Cerebellum (tissue), 4 donors: ENCODE measurements at places on chromosomes 3 and 15.

DNA sequence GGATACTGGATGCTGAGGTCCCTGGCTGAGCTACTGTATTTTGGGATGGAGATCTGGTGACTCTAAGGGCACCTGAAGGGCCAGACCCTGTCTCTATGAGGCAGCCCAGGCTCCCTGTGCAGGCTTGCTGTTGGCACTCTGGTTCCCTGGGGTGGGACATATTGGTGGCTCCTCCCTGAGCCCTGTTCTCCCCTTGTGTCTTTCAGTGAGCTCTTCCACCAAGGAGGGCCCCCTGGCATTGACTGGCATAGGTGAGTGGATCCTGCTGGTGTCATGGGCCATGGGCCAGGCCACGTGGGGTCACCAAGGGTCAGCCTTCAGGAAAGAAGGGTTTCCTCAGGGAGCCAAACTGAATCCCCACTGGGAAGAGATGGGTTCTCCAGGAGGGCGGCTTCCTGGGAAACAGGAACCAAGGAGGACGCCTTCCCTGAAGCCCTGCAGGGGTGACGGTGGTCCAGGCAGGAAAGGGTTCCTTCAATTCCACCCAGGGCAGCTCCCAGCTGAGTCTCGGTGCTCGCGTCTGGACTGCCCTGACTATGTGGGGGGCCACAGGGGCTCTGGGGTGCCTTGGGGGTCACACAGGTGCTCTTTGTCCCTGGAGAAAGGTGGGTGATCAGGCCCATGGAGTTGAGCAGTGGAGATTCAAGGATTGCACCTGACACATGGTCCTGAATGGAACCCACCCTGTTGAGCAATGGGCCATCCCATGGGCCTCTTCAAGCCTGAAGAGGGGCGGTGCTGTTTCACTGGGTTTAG is 220.4 kb downstream of the SNRPN start:
- DNase-seq = no peak

DNA sequence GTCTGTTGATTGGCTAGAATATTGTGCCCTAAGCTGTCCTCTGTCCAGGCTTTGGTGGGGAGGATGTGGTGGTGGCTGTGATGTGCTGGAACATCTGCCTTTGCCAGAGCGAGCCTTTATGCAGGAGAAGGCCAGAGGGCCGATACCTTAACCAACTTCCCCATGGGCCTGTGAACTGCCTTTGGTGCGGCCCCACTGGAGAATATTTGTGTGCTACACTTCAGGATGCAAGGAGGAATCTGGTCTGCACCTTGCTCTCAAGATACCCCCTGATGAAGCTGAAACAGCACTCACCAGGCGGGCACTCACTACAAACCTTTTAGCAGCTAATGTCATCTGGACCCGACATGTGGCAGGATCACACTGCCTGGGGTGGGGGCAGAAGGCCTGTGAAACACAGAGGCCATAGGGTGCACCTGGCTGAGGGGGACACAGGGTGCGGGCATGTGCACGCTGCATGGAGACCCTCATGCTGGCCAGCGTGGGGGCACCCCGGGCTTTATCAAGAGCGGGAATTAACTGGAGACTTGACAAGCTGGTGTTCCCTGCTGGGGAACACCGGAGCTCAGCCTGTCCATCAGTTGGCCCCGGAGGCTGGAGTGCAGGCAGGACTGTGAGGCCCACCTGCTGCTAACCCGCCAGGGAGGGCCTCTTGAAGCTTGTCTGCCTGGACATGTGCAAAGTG is 16.4 kb downstream of the PRR23E start:
- DNase-seq = no peak

DNA sequence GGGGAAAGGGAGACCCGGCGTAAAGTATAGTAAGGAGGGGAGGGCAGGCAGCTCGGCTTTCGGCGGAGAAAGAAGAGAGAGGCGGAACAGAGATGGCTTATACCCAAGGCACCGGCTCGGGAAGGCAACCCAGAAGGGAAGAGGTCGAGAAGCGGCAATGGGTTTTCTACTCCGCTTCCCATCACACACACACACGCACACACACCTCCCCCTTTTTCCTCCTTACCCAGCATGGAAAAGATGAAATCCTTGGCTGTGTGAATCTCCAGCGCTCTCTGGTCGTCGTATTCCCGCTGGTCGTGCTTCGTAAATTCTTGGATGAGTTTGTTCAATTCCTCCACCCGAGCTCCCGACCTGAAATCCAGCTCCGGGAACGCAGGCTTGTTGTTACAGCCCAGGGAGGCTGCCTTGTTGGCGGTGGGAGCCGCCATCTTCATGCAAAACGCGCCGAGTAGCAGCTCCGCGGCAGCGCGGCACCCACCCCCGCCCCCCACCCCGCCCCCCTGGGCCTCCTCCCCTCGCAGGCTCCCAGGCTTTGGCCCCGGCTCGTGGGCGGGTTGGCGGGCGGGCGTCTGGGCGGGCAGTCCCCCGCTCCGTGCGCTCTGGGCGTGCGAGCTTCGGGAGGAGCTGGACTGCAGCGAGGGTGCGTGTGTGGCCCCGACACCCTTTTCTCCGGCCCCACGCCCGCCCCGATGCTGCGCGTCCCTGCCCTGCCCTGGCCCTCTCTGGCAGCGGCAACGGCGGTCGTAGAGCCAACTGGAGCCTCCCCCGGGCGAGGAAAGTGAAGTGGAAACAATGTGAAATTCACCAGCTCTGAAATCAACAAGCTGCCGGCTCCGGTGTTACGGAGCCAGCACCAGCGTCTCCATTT is at the start of gene MB21D2:
TSS of gene MB21D2 (minus strand) at position 453 of the 871 bp plus-strand sequence. CDS start at position 437, 16 bp downstream.
- DNase-seq = peak; percentile 87

DNA sequence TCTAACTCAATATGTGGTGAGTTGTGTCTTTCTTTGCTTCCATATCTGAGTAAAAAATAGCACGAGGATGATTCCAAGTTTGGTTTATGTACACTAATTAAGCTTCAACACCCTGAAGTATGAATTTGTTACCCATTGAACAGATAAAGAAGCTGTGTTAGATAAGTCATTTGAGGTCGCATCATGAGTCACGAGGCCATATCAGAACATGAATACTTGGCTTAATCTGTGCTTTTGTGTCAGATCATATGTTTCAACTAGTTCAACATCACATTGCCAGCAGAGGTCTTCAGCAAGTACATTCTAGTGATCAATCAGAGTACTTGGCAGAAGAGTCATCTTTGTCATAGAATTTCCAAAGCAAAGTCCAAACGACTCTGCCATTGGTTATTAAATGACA is 26.3 kb upstream of the MITF start:
- DNase-seq = no peak

DNA sequence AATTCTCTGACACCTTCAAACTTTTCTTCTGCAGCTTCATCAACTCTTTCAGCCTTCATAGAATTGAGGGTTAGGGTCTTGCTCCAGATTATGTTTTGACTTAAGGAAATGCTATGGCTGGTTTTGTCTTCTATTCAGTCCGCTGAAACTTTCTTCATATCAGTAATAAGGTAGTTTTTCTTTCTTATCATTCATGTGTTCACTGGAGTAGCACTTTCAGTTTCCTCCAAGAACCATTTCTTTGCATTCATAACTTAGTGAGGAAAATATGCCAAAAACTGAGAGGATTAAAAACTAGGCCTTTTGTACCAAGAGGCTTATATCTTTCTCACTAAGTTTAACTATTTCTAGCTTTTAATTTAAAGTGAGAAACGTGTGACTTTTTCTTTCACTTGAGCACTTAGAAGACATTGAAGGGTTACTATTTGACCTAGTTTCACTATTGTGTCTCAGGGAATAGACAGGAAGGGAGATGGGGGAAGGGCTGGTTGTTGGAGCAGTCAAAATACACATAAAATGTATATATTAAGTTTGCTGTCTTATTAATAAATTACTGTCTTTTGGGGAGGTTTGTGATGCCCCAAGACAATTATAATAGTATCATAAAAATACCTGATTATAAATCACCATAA is 1110.1 kb downstream of the TBL1XR1 start:
- DNase-seq = no peak
